ENCODE measurements at places on chromosomes 12 and 14.

GRCh38 chr12:86675197-86675596 is 419.0 kb upstream of the MGAT4C start:
- DNase-seq, result no peak

GRCh38 chr14:50109342-50109741 is 7.0 kb downstream of the VCPKMT start:
- DNase-seq, result no peak

DNA sequence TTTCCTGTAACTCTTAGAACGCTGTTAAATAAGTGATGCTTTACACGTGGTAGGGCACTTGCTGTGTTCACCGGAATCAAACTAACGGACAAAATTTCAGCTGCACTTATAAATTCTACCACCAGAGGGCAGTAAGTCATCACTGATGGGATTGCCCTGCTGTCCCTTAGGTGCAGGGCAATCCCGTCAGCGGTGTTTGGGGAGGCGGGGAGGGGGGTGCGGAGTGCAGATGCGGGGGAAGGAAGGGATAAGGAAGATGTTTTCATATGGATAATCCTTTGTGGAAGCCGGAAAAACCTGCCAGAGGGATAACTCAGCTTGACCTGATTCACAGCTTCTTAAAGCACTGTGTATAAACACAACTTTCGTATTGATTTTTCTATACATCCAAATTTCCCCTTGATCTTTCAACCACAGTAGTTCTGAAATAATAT is 21.7 kb upstream of the SLC10A1 start:
- peak; percentile 52 for DNase-seq

GRCh38 chr12:110201995-110202394 is 77.8 kb downstream of the IFT81 start:
- no peak for DNase-seq

DNA sequence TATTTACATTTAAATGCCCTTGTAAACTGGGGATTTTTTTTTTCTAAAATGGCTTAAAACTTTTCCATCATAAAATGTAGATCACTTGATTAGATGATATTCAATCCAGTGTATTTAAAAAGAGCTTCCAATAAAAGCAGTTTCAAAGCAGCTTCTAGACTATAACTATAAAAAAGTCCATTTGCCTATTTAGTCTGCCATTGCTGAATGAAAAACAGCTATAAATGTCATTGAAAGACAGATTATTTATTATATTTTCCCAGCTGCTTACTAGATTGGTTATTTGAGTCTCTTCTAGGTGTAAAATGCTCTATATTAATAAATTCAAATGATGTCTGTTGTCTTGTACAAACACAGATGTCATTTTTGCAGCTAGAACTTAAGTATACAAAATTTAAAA is 414.8 kb downstream of the RMST start:
- no peak for DNase-seq

DNA sequence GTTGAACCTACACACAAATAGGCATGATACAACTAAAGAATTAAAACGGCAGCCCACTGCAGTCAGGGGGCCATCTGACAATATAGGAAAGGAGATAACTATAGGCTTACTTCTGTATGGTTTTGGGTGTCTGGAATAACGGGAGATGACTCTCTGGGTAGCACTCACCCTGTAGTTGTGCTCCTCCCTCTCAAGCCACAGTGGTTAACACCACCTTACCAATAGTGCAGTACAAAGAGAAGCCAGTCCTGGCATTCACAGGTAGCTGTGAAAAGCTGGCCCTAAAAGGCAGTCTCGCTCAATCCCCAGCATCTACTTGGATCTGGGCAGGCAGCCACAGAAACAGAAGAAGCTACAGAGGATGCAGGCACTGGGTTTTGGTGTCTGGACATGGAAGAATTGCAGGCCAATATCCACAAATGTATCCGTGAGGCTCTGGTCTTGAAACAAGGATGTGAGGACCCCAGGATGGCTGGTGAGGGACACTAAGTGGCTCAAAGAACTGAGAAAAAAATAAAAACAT is 93.0 kb downstream of the DPF3 start:
- DNase-seq, result no peak

DNA sequence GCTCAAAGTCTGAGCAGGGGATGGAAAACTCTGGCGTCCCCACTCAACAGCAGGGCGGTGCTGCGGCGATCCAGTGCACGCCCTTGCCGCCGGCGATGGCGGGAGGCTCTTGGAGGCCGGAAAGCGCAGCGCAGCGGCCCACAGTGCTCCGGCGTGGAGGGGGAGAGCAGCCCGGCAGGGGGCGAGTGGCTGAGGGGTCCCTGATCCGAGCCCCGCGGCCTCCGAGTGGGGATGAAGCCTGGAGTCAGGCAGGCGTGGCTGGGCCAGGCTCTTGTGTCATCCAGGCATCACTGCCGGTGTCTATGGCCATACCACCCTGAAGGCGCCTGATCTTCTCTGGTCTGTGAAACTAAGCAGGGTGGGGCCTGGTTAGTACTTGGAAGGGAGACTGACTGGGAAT is 183.1 kb downstream of the ALG10 start:
- DNase-seq, result no peak

DNA sequence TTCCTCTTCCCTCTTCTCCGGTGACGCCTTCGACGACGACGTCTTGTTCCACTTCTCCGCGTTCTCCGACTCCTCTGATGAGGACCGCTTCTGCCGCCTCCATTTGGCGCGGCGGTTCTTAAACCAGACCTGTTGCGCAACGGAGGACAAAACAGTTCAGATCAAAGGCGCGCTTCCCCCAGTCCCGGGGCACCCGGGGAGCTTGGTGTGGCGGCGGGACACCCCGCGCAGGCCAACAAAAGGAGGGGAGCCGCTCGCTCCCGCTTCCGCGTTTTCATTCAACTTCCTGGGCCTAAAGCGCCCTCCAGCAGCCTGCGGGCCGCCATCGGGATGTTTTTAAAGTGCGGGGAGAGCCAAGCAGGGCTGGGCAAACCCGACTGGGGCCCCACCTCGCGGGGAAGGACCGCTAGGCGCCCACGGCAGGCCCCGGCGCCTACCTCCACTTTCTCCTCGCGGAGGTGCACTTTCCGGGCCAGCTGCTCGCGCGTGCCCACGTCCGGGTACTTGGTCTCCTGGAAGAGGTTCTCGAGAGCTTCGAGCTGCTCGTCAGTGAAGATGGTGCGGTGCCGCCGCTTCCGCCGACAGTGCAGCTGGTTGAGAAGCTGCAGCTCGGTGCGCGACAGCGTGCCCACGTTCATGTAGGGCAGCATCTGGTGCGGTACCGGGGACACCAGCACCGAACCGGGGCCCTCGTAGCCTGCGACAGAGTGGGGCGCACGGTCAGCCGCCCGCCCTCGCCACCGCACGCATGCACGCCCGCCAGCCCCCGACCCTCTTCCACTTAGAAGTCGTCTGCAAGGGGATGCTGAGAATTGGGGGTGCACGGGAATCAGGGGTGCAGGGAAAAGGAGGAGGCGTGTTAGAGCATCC is 1.2 kb downstream of the GSC start:
- DNase-seq, result peak; percentile 21

DNA sequence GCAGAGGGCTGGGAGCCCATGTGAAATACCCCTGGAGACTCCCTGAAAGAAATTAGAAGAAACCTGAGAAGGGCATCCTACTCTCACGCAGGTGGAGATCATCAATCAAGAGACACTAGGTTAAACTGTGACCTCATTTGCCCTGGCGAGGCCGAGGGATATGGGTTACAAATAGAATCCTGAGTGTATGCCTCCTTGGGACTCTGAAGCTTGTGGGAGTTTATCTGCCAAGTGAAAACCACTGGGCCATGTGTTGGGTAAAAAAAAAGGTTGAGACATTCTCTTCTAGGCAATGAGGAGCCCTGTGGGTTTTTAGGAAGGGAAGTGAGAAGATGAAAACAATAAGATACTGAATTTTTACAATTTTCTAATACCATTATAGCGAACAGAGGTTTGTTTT is 160.7 kb upstream of the ARID2 start:
- no peak for DNase-seq

DNA sequence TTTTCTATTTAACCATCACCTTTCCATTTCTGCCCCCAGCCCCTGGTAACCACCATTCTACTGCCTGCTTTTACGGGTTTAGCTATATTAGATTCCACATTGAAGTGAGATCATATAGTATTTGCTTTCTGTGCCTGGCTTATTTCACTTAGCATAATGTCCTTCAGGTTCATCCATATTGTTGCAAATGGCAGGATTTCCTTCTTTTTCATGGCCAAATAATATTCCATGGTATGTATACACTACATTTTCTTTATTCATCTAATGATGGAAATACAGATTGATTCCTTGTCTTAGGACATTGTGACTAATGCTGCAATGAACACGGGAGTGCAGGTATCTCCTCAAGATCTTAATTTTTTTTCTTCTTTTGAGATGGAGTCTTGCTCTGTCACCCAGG is 202.2 kb downstream of the APAF1 start:
- DNase-seq, result no peak

DNA sequence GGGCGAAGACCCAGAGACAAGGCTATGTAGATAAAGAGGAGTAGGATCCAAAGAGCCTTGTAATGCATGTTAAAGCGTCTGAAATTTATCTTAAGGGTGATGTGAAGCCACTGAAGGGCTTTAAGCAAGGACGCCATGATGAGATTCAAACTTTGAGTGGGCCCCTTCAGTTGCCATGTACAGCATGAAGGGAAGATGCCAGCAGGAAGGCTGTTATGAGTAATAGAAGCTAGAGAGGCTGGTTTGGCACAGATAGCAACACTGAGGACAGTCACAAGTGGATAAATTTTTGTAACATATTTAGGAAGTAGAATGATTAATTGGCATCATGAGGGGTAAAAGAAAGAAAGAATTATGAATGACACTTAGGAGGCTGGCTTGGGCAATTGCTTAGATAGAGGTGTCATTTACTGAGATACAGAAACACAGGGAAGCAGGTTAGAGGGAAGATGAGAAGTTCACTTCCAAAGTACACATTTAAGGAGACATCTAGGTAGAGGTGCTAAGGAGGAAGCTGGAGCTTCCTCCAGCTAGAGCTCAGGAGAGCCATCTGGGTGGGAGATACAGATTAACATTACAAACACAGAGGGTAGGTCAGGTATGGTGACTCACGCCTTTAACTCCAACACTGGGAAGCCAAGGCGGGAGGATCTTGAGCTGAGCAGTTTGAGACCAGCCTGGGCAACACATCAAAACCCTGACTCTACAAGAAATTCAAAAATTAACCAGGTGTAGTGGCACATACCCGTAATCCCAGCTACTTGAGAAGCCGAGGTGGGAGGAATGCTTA is 13.7 kb downstream of the ATG2B start:
- DNase-seq, result no peak

DNA sequence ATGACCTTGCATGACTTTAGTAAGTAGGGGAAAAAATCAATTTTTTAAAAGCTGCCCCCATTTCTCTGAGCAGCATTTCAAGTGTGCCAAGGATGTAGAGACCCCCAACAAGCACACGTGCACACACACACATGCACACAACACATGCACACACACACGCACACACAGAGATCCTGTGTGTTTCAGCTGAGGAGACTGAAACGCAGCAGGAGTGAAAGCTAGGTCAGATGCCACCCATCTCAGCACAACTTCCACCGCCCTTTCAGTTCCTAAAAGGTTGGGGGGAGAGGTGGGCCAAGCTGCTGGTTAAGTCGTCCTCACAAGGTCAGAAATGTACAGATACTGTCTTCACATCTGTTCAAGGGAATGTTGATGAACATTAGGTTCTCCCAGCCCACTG is 13.9 kb downstream of the MYL2 start:
- no peak for DNase-seq

GRCh38 chr12:92582893-92583292 is 119.9 kb upstream of the PLEKHG7 start:
- no peak for DNase-seq

GRCh38 chr14:50619569-50620141 is 48.5 kb downstream of the SAV1 start:
- DNase-seq, result no peak

DNA sequence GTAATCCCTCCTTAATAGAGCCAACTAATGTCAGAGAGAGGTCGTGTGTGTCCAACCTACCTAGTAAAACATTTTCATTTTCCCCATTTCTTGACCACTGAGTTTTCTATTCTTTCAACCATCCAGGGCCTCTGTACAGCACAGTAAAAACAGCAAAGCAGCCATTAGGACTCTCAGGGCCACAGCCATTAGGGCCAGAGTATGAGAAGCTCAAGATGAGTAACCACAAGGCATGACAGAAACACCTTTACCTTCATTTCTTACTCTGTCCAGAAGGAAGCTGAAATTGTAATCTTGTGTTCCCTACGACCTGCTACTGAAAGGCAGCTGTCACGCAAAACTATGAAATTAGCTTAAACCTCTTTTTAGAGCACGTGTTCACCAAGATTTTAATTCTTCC is 2.3 kb downstream of the SPPL3 start:
- no peak for DNase-seq

DNA sequence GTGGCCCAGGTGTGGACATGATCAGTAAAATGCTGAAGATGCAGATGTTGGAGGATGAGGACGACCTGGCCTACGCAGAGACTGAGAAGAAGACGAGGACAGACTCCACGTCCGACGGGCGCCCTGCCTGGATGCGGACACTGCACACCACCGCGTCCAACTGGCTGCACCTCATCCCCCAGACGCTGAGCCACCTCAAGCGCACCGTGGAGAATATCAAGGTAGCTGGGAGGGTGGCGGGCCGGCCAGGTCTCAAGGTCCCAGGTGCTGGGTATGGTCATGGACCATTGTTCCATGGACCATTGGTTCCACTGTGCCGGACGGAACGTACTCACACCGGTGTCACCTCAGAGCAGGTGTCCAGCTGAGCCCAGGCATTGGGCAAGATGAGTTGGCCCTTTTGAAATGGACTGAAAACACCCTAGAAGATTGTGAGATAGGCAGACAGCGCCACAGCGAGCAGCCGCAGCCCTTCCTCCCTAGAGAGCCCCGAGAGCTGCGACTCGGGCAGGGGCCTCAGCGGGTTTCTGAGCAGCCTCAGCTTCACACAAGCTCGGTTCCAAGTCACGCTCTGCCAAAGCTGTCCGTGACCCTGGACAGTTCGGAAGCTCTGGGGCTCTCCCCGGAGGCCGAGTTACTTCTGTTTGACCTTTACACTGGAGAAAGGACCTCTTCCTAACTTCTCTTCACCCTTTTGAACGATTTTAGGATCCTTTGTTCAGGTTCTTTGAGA is 38.9 kb downstream of the HSP90AA1 start:
- DNase-seq, result no peak

DNA sequence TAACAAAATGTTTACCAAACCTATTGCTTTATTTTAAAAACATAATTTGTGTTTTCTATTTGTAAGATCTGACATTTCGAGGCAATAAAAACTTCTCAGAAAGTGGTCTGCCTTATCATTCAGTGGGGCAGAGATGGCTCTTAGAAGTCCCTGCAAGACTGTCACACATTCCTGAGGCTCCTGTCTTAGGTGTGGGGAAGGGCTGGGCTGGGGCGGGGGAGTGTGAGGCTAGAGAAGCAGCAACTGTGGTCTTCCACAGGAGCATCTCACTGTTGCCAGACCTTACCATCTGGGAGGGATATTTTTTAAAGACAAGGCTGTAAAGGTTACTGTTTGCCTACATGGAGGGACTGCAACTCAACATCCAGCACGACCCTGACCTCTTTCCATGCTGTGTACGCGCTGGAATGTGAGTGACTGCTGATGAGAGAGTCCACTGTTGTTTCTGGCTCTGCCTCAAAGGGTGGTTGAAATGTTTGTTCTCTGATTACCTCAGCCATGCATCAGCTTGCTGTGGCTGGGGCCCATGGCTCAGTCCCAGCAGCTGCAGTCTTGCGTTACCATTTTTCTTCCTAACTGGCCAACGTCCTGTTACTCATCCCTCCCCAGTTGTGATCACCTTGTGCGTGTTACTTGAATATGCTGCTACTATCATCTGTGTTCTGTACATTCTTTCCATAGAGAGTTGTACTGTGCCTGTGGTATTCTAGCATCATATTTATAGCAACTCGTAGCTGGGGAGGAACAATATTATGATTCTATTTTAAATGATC is 12.4 kb downstream of the ERG28 start:
- DNase-seq, result no peak

Data from T-helper 17 cell (primary cell).